Stimulated activated CD8-positive, alpha-beta memory T cell treated with anti-CD3 and anti-CD28 coated beads, Interleukin-4, amount 100 ng/mL, for 48 hours (primary cell): ENCODE measurements at places on chromosomes 16 and 17.
A peak's percentile ranks its signal among the peaks of the same experiment; 100 is the strongest.

DNA sequence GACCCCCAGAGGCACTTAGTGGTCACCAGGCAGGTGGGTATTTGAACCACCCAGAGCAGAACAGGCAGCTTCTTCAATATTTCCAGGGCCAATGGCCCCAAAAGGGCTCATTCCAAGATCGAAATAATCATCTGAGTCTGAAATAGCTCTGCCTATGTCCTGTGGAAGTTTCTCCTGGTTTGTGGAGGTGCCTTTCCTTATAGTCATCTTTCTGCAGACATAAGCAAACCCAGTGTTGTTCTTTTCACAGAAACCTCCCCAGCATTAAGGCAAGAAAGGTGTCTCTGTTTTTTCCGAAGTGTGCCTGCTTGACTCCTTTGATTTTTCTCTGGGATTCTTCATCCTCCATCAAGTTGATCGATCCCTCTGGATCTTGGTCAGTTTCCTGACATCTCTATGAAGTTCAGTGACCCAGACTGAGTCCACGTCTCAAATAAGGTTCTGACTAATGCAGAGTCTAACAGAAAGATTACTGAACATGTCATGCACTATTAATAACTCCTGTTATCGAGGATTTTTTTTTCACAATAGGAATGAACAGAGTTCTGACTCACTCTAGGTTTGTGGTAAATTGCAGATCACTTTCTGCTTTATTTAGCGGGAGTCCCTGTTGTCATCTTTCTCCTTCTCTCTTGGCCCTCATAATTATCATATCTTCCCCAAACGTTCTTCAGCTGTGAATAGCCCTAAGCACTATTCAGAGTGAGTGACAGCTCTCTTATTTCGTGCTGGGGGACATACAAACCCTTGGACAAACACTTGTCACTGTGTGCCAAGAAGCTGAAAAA, 1.5 kb downstream of the LRRC3C start:
- DNase-seq, result no peak

DNA sequence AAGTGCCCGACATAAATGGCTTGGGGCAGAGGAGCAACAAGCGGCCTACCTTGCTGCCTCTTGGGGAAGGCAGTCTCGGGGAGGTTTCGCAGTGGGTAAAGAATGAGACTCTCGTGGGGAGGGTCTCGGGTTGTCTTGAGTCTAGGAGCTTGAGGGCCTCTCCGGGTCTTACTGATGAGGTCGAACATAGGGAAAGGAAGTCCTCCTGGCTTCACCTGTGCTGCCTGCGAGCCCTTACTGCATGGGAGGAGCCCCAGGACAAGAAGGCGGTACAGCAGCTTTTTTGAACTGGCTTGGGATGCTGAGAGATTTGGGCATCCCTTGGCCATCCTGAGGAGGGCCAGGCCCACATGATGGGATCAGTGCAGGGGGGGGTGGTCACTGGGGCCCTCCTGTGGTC, 71.4 kb downstream of the SPECC1 start:
- no peak for DNase-seq

GRCh38 chr16:60776281-60776680, 1260.0 kb downstream of the CDH8 start:
- DNase-seq, result no peak

- DNase-seq, result no peak
Measured at GRCh38 chr16:20889625-20890275, 10.4 kb downstream of the DCUN1D3 start.

DNA sequence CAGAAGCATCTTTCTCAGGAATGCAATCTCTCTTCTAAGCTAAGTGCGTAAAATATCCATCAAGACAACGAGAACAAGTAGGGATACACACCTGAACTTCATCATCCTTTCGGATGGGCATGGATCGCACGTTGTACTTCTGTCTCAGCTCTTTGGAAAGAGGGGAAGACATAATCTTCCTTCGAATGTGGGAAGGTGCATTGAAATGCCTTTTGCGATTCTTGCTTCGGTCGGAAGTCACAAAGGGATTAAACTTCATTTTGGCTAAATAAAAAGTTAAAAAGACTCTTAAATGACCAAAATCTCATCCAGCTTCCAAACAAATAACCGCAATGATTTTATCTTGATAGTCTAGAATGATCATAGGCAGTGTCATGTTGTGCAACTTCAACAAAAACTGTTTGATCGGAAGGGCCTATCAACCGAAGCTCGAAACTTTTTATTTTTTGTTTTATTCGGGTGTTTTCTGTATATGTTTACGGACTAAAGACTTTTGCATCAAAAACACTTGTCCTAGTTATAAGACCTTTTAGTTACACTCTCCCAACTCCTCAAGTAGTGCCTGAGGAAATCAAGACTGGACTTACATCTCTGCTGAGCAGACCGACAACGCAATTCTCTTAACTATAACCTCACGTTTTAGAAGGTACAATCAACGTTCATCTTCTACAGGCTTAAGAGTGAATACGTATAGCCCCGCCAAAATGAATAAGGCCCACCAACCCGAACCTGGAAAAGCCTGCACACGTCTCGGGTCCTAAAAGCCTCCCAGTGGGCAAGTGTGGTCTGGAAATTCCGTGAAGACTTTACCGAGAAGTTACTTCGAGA, 727 bp downstream of the RPL26 start:
- DNase-seq, result no peak

GRCh38 chr16:51569203-51569931, 418.3 kb upstream of the SALL1 start:
- no peak for DNase-seq

- peak; percentile 96 for DNase-seq
Measured at GRCh38 chr17:74987418-74987908, at the start of gene CDR2L. CDR2L (plus strand) TSS chr17:74987632; CDS start chr17:74988044, 412 bp downstream.

GRCh38 chr16:62256406-62256805, 220.2 kb upstream of the CDH8 start:
- no peak for DNase-seq

- DNase-seq, result no peak
Measured at GRCh38 chr16:84511831-84512230, 7.4 kb upstream of the MEAK7 start.

- no peak for DNase-seq
Measured at GRCh38 chr16:19432429-19432828, 14.7 kb downstream of the TMC5 start.

DNA sequence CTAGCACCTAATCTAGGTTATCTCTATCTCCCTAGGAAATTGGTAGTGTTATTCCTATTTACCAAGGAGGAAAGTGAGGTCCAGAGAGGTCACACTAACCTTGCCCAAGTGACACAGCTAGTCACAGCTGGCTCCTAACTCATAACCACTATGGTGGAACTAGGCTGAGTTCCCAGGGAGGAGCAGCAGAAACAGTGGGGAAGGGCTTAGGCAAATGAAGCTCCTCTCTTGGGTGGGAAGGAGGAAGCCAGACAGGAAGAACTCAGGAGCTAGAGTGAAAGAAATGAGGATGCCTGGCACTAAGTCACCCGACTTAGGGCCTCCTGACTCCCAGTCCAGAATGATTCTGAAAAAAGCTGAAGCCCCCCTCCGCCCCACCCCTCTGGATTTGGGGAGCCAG, 34.5 kb downstream of the PSME3IP1 start:
- DNase-seq, result no peak

DNA sequence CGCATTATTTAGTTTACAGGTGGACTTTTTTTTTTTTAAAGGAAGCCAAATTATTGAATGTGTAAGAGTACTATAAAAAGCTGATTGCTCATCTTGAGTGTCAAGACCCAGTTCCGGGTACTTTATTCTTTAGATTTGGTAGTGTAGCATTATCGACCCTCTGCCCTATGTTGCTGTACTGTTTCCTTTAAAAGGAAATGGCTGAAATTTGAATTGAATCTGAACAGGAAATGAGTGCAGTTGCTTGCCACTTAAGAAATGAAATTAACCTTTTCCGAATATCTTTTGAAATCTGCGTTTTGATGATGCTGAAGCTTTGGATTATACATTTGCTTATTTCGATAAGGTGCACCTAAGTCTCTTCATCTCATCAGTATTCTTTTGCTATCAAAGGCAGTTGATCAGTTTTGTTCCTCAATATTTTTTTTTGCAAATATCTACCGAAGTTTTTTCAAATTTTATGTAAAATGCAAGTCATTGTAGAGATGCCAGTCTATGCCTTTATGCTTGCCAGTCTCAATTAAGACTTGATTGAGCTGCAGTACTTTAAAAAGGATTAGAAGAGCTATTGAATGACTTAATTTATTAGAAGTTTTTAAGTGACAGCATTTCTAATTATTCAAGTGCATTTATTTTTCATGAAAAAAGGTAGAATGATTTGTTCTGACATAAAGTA, 1.8 kb downstream of the GGNBP2 start:
- DNase-seq, result no peak

- DNase-seq, result no peak
Measured at GRCh38 chr16:53041320-53042051, 11.2 kb downstream of the CHD9NB start.

- DNase-seq, result no peak
Measured at GRCh38 chr17:66098040-66098439, 93.9 kb downstream of the CEP112 start.

DNA sequence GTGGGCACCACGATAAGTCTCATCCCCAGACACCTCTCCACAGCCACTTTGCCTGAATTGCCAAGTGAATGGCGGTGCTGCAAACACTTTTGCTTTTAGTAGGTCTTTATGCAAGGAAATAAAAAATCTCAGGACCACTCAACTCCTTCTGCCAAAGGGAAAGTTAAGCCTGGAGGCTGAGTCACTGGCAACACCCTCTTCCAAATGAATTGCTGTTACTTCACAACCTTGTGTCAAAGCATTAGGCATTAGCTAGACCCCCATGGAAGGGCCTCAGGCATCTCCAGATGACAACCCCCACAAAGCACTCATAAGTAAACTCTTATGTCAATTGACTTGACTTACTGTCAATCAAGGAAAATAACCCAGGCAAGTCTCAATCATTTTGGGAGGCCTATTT, 43.0 kb downstream of the RNF112 start:
- DNase-seq, result no peak

- DNase-seq, result no peak
Measured at GRCh38 chr17:6439951-6440350, 4.3 kb upstream of the PIMREG start.

- no peak for DNase-seq
Measured at GRCh38 chr16:89619840-89620239, 6.4 kb downstream of the DPEP1 start.

DNA sequence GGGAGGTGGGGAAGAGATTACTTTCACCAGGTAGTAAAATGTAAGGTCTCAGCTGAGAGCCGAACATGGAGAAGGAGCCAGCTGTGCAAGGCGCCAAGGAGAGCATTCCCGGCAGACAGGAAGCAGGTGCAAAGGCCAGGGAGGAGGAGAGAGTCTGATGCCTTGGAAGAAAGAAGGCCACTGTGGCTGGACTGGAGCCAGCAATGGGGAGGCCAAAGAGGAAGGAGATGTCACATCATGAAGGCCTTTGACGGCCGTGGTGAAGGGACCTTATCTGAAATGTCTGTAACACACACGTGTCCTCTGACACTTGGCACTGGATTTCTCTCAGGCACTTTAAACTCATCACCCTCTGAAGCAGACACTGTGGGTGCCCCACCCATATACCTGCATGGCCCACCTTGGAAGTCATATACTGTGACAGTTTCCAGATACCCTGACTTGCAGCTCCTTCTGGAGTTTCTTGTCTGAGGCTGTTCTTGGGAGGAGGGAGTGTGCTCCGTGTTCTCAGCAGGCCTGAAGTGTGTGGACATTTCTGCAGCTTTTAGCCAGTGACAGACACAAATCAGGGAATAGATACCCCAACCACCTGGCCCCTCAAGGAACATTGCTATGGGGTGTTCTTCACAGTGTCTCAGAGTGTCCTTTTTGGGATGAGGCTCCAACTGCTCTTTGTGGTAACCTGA, 1.9 kb upstream of the SLC5A2 start:
- no peak for DNase-seq

- DNase-seq, result no peak
Measured at GRCh38 chr17:21007646-21008045, 35.2 kb downstream of the USP22 start.

- DNase-seq, result no peak
Measured at GRCh38 chr16:31471875-31472708, at the start of gene TGFB1I1. TGFB1I1 (plus strand) TSS chr16:31472152; CDS start chr16:31472189, 37 bp downstream.

DNA sequence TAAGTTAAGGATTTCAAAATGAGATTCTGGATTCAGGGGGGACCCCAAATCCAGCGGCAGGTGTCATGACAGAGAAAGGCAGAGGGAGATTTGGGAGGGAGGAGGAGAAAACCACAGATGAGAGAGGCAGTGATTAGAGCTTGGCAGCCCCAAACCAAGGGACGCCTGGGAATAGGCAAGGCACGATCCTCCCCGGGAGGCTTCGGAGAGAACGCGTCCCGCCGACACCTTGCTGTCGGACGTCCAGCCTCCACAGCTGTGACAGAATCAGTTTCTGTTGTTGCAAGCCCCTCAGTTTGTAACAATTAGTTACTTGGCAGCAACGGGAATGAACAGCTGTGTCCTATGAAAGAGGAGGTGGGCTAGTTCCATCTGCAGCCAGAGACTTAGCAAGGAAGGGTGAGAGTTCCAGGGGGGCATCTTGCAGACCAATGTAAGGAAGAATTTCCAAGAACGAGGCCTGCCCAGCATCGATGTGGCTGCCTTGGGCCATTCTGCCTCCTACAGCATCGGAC, 110.7 kb upstream of the SDK2 start:
- no peak for DNase-seq

DNA sequence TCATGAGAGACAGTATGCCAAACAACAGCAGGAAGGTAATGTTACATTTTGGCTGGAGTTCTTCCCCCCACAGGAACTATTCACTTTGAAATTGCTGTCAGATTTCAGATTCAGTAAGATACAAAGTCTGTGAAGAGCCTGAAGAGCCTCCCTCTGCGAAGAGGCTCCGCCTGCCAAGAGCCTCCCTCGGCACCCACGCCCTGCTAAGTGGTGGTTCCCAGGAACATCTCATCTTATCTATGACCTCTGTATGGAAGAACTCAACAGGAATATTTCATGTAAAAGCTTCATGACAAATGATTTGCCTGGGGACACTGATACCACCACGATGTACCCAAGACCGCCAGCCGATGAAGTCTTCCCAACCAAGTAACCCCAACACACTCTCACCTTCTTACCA, 3.2 kb downstream of the ZC3H7A start:
- no peak for DNase-seq

DNA sequence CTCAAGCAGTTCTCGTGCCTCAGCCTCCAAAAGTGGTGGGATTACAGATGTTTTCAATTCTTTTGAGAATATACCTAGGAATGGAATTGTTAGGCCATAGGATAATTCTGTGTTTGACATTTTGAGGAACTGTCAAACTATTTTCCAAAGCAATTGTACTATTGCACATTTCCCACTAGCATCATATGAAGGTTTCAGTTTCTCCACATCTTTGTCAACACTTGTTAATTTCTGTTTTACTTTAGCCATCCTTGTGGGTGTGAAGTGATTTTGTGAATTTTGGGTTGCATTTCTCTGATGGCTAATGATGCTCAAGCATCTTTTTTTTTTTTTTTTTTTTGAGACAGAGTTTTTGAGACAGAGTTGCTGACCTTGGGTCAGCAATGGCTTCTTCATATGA, 6.2 kb downstream of the NT5M start:
- no peak for DNase-seq

DNA sequence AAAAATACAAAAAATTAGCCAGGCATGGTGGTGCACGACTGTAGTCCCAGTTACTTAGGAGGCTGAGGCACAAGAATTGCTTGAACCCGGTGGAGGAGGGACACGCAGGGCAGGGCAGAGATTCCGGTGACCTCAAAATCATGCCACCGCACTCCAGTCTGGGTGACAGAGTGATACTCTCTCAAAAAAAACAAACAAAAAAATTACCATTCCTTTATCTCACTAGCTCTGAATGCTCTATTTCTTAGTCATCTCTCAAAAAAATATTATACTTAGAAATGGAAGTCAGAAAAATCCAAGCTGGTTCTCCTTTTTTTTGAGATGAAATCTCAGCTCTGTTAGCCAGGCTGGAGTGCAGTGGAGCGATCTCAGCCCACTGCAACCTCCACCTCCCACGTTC, 40.8 kb downstream of the SPOP start:
- DNase-seq, result no peak

- no peak for DNase-seq
Measured at GRCh38 chr17:46129302-46129701, 63.9 kb downstream of the KANSL1 start.
